ENCODE measurements at places on chromosomes 2 and 18.

- no peak for DNase-seq
These were observed 21.2 kb upstream of the UGGT1 start for GRCh38 chr2:128069769-128070168.

- DNase-seq: no peak
These were observed 432.2 kb upstream of the KLHL29 start for GRCh38 chr2:22952656-22953225.

- DNase-seq: no peak
These were observed 681 bp upstream of the ROCK2 start for GRCh38 chr2:11344956-11345677.

- no peak for DNase-seq
These were observed 237.5 kb downstream of the STK39 start for GRCh38 chr2:168009900-168010299.

DNA sequence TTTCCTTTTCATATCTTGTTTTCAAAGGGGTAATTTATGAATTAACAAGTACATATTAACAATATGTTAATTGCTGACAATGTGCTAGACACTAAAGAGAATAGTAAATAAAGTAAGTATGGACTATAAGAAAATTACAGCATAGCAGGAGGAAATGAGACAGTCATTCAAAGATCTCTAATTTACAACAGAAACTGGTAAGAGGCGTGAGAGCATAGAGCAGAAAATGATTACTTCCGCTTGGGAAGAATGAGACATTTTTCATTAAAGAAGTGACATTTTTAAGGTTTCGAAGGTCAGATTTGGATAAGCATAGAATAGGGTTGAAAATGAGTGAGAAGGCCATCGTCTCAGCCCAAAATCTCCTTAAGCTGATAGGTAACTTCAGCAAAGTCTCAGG is 184.4 kb upstream of the SESTD1 start:
- no peak for DNase-seq

GRCh38 chr18:31680831-31681568 is 3.4 kb downstream of the B4GALT6 start:
- DNase-seq: no peak

- no peak for DNase-seq
These were observed 2109.9 kb upstream of the PIK3C3 start for GRCh38 chr18:39845106-39845505.

GRCh38 chr18:43587538-43588153 is 310.4 kb upstream of the SYT4 start:
- DNase-seq: no peak
